Fibroblast of mammary gland (primary cell): ENCODE measurements at places on chromosomes 2 and 18.
A peak's percentile ranks its signal among the peaks of the same experiment; 100 is the strongest.

DNA sequence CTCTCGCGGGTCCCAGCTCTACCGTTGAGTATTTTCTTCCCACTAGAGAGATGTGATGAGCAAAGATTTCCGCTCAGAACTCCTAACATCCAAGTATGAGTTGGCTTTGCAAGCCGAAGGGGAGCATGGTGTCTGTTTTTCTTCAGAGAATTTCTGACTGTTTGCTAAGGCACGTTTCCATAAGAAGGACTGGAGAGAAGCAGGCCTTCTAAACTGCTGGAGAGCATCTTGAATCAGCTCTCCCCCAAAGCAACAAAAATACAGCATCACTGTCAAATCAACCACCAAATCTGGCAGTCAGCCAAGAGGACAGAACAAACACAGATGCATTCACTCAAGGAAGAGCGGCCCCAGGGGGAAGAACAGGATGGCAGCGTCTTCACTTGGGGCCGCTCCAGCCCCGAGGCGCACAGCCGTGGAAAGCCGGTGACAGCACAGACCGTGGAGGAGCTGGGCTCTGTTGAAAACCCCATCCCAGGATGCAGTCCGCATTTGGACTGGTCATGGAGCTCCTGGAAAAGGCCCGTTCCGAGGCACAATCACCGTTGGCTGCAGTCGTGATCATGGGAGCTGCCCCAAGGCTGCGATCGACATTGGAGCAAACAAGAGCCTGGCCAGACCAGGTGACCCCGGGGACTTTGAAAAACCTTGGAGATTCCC lies 101.4 kb downstream of the NFATC1 start:
- peak; percentile 51 for DNase-seq

DNA sequence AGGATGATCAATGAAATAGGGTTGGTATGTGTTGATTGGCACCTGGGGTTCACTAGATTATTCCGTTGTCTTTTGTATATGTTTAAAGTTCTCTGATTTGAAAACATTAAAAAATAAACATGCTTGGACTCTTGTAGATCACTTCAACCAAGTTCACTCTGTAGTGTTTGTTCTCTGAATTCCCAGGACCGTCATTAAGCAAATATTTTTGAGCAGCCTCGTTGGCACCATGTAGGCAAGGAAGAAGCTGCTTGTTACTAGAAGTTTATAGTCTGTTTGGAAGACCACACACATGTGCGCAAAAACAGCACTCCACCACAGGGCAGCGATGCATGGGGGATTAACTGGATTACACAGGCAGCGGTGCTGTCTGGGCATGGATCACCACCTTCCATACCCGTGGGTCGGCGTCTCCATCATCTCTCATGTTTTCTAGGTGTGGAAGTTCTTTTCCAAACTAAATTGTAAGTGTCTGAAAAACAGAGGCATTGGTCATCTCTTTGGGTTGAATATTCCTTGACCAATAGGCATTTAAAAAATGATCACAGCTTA lies 212.2 kb downstream of the FHOD3 start:
- DNase-seq, result no peak

DNA sequence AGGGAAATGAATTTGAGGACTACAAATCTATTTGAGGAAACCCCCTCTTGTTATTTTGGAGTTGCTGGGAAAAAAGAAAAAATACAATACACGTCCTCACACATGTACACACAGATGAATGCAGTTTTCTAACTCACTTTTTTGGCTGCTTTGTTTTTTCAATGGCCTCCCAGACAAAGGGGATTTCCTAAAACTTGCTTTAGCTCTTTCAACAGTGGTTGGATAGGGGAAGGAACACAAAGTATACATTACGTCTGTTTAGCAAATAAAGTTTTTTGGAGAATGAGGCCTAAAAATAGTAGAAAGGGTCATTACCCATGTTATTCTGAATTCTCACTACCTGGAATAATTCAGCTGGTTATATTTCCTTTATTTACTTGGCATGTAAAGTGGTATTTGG lies 125.3 kb upstream of the ITGB6 start:
- DNase-seq, result no peak

DNA sequence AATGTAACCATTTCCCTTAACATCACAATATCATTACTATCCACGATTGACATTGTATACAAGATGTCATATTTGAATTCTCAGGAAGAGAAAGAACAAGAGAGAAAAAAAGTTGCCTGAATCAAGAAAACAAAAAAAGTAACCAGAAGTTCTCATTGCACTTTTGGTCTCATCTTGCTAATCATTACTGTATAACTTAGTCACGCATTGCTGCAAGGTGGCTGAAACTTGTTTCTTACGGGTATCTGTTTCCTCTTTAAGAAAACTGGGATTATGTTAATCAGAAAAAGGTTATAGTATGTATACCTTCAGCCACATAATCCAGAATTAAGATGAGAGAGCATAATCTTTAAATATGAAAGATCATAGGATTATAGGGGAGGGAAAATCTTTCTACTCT lies 639.7 kb upstream of the SYT4 start:
- no peak for DNase-seq

GRCh38 chr2:156331572-156332283 lies 793 bp downstream of the NR4A2 start:
- peak; percentile 82 for DNase-seq

- DNase-seq, result no peak
Observed at GRCh38 chr2:44598330-44599119, 236.8 kb downstream of the CAMKMT start.

DNA sequence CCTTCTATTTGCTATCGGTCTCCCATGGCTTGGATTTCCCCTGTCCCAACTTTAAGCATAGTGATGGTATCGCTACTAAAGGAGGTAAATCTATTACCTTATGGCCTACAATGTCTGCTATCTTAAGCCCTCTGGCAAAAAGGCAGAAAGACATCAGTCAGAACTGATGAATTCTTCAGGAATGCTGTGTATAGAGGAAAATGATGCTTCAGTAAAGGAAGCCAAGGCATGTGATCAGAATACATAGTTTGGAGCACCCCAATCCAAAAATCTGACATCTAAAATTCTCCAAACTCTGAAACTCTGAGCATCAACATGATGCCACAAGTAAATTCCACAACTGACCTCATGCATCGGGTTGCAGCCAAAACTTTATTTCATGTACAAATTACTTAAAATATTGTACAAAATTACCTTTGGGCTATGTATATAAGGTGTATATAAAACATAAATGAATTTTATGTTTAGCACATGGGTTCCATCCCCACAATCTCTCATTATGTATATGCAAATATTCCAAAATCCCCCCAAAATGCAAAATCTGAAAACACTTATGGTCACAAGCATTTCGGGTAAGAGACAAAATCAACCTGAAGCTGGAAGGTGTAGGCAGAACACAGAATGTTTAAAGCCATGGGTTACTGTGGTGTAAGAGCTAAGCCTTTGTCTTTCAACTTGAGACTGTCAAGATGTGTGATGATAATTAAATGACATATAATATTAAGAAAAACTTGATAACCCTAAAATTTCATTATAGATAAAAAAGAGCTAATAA lies 66.2 kb downstream of the CUL3 start:
- DNase-seq, result peak; percentile 74

GRCh38 chr2:938181-939005 lies 12.3 kb upstream of the SNTG2 start:
- peak; percentile 62 for DNase-seq

- DNase-seq, result no peak
Observed at GRCh38 chr2:240140511-240140910, at the start of gene OTOS. Gene OTOS, minus strand, starts transcription at chr2:240140658. Its CDS starts 332 bp downstream, at chr2:240140326.

DNA sequence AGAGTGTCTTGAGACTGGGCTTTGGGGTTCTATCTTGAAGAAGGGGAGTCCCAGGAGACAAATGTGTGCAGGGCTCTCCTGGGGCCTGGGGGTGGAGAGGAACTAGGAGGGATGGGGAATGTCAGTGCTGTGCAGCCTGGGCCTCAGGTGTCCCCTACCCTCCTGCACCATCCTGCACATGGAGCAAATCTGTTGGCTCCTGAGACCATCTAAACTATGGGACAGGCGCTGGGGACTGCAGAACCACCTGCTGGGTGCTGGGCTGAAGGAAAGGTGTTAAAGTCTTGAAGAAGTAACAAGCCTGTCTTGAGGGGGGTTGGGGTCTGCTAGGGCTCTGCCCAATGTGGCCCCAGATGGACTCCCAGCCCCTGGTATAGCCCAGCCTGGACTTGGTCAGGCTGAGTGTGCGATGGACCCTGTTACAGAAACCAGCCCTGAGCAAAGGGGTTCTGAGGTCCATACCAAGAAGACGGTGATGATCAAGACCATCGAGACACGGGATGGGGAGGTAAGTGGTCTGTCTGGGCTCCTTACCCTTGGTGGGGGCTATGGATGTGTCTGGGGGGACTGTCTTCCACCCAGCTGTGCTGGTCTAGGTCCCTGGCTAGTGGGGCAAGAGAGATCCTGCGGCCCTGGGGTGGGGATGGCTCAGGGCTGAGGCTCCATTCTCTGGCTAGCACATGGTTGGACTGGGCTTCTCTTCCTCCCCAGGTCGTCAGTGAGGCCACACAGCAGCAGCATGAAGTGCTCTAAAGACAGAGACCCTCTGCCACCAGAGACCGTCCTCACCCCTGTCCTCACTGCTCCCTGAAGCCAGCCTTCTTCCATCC lies 7.3 kb downstream of the DES start:
- DNase-seq, result no peak

GRCh38 chr18:79639072-79639829 lies 40.4 kb upstream of the CTDP1 start:
- DNase-seq, result no peak

- DNase-seq, result peak; percentile 37
Observed at GRCh38 chr2:62297624-62298010, 101.7 kb downstream of the B3GNT2 start.

DNA sequence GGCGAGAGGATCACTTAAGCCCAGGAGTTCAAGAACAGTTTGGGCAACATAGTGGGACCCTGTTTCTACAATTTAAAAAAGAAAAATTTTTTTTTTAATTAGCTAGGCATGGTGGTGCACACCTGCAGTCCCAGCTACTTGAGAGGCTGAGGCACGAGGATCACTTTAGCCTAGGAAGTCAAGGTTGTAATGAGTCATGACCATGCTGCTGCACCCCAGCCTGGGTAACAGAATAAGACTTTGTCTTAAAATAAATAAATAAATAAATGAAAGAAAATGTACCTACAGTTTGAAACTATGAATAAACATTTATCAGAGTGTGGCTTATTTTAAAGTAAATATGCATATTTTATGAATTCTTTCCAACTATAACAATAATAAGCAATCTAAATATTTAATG lies 16.7 kb downstream of the PDE1A start:
- no peak for DNase-seq

DNA sequence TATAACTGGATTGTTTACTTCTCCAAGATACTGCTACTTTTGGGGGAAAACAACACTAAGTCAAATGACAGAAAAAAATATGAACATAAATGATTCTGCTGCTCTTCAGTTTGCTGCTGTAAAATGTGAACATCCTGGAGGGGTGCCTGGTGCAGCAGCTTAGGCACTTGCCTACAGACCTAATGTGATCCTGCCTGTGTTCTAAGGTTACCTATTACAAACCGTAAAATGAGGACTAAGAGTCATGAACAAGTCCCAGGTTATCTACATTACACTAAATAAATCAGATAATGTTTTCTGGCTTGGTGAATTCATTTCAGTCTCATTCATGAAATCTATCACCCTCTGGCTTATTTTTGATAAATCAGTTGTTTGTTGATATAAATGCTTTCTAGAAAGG lies 38.4 kb upstream of the ERCC3 start:
- DNase-seq, result no peak

DNA sequence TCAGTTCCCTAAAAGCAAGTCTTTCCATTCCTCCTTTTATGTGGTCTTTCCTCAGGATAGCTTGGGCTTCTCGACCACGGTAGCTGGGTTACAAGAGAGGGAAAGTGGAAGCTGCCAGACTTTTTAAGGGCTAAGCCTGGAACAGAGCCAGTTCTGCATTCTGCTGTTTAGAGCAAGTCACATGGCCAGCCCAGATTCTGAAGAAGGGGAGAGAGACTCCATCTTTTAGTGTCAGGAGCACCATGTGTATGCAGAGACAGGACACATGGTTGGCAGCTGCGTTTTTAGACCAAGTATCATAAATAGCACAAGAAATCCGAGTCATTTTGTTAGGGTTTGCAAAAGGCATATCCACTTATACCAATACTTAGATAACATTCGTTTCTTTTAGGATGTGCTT lies 4.7 kb downstream of the HMSD start:
- no peak for DNase-seq

DNA sequence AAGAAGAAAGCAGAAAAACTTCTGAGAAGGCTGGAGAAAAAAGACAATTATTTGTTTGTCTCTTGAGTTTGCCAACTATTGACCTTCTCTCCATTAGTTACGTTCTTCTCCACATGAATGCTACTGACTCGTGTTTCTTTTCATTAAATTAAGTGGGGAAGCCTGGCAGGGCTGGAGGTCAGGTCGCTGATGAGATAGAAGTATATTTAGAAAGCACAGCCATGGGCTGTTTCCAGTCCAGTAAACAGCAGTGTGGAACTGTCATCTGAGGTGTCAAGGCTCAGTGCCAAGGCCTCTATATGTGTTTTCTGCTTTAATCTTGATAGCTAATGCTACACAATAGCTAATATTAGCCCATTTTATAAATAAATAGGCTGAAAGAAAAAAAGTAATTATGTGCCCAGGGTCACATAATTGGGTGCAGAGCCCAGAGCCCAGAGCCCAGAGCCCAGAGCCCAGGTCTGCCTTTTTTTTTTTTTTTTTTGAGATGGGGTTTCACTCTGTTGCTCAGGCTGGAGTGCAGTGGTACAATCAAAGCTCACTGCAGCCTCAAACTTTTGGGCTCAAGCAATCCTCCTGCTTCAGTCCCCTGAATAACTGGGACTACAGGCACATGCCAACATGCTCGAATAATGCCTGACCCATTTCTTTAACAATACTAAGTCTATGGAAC lies 6.3 kb downstream of the MSGN1 start:
- no peak for DNase-seq

- peak; percentile 40 for DNase-seq
Observed at GRCh38 chr2:63050334-63051041, at the start of gene OTX1. Gene OTX1, plus strand, starts transcription at chr2:63050830. Its CDS starts 2,161 bp downstream, at chr2:63052991.

DNA sequence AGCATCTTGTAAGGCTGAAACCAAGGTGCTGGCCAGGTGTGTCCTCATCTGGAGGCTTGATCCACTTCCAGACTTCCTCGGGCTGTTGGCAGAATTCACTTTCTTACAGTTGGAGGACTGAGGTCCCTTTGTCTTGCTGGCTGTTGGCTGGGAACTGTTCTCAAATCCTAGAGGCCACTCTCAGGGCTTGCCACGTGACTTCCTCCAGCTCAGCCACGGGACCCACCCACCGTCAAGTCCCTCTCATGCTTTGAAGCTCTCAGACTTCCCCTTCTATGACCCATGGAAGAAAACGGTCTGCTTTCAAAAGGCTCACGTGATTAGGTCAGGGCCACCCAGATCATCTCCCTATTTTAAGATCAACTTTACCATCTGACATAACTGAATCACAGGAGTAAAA lies 77.1 kb downstream of the SMAD4 start:
- no peak for DNase-seq

GRCh38 chr2:128559533-128560515 lies 241.2 kb upstream of the HS6ST1 start:
- DNase-seq, result no peak

- DNase-seq, result no peak
Observed at GRCh38 chr2:210816769-210817168, 260.4 kb downstream of the CPS1 start.

- no peak for DNase-seq
Observed at GRCh38 chr18:74942319-74942910, 266.5 kb downstream of the PTGR3 start.
